ENCODE measurements at places on chromosomes 6 and 20.

DNA sequence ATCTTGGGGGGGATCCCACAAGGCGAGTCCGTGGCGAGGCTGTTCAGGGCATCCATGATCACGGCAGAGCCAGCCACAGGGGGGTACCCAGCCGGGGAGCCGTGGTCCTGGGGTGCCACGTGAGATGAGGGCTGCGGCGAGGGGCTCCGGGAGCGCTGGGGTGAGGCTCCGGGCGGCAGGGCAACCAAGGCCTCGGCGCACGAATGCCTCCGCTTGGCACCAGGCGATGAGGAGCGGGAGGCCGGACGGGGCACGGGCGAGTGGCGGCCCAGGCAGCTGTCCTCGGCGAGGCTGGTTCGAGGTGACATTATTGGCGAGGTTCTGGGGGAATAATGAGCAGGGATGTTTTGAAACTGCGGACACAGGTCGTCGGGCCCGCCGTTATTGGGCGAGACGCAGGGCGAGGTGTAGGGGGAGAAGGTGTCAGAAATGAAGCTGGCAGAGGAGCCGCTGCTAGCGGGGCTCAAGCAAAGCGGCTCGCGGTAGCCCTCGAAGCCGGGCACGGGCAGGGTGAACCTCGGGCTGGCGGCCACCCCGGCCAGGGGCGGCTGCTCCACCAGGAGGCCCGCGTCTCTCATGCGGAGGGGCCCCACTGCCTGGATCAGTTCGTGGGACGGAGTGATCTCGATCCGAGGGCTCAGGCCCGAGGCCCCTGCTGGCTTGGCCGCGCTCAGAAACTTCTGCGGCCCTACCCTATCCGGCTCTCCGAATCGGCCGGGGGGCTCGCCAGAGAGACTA lies 19.1 kb downstream of the NFATC2 start:
- no peak for DNase-seq

GRCh38 chr6:106901062-106901461 lies 73.5 kb downstream of the CD24 start:
- DNase-seq = no peak

GRCh38 chr6:75368864-75369402 lies 84.3 kb upstream of the TMEM30A start:
- DNase-seq = no peak

GRCh38 chr6:7640607-7641577 lies 50.9 kb downstream of the SNRNP48 start:
- DNase-seq = no peak

- DNase-seq = no peak
Measured at GRCh38 chr6:81938991-81939732, 186.7 kb upstream of the TENT5A start.

GRCh38 chr6:12381587-12381986 lies 91.4 kb downstream of the EDN1 start:
- DNase-seq = no peak

GRCh38 chr6:39188571-39188970 lies 40.7 kb downstream of the KCNK5 start:
- no peak for DNase-seq

DNA sequence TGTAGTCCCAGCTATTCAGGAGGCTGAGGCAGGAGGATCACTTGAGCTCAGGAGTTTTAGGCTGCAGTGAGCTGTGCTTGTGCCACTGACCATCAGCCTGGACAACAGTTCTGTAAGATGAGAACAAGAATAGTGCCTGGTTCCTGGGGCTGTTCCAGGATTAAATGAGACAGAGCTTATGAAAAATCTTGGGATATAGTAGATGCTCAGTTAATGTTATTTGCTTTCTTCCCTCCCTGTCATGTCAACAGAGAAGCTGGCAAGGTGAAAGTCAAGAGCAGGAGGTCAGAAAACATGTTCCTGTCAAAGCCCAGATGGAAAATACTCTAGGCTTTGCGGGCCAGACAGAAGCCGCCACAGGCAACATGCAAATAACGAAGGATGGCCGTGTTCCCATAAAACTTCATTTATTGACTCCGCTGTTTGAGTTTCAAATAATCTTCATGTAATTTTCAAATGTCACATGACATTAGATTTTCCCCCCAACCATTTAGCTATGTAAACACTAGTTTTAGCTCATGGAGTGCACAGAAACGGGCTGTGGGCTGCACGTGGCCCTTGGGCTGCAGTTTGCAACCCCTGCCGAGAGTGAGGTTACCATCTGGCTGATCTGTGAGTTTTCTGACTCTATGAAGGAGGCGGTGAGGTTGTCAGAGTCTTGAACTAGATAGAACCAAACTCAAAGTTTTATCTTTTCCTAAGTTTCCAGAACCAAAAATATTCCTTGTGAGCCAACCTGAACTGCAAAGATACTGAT lies 63.4 kb upstream of the PMEPA1 start:
- DNase-seq = no peak

DNA sequence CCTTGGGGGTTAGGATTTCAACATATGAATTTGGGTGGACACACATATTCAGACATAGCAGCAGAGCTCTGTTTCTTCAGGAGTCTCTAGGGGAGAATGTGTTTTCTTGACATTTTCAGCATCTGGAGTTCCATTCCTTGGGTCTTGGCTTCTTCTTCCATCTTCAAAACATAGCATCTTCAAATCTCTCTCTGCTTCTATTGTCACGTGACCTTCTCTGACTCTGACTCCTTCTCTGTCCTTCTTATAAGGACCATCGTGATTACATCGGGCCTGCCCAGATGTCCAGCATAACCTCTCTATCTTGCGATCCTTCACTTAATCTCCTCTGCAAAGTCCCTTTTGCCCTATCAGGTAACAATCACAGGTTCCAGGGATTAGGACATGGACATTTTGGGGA lies 101.0 kb upstream of the CHD6 start:
- no peak for DNase-seq

DNA sequence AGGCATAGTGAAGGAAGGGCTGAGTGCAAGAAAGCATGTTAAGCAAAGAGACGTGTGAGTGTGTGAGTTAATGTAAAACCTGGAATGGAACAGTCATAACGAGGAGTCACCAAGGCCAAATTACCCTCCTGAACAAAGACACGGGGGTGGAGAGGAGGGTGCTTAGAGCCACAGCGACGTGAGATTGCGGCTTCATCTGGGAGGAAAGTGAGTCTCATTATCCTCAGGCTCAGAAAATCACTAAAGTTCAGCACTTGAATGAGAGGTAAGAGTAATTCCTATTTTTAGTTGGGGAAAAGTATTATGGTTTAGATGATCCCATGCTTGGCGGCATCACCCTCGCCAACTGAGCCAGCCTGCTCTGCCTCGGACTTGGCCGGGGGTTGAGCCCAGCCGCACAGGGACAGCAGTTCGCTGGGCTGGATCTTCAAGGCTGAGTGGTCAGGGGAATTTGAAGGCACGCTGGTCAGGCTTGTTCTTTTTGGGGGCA lies 136.6 kb downstream of the DTNBP1 start:
- DNase-seq = no peak

DNA sequence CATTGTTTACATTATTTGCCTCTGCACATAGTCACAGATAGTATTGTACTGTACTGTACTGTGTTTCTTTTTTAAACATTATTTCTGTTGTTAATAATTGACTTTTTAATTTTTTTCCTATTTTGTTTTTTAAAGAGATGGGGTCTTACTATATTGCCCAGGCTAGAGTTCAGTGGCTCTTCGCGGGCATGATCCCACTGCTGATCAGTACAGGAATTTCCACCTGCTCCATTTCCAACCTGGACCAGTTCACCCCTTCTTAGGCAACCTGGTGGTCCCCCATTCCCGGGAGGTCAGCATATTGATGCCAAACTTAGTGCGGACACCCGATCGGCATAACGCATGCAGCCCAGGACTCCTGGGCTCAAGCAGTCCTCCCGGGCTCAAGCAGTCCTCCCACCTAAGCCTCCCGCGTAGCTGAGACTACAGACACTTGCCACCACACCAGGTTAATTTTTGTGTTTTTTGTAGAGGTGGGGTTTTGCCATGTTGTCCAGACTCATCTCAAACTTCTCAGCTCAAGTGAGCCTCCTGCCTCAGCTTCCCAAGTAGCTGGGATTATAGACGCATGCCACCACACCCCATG lies 47.5 kb downstream of the PTPN1 start:
- DNase-seq = no peak

- DNase-seq = peak; percentile 14
Measured at GRCh38 chr20:62138912-62139311, 4.3 kb downstream of the PSMA7 start.

GRCh38 chr20:20019123-20019522 lies 2.0 kb downstream of the NAA20 start:
- no peak for DNase-seq

GRCh38 chr6:11497107-11497506 lies 40.4 kb upstream of the TMEM170B start:
- no peak for DNase-seq

GRCh38 chr6:150549674-150550101 lies 50.0 kb upstream of the PLEKHG1 start:
- no peak for DNase-seq

DNA sequence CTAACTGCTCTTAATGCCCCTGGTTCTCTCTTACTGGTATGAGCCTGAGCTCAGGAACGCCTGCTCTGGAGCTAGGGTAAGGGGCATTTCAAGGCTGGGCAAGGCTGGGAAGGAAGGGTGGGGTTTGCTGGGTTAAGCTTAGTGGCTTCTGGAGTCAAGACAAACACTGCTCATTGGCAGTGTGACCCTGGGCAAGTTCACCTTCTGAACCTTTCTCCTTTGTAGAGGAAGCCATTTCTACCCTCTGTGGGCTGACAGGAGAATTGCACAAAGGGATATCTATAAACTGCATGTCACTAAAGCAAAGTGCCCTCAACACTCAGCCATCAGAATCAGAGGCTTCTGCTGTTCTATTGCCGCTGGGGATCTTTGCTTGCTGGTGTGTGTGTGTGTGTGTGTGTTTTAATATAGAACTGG lies 20.3 kb upstream of the LRRN4 start:
- DNase-seq = no peak

- no peak for DNase-seq
Measured at GRCh38 chr20:20089018-20089417, 36.7 kb downstream of the CFAP61 start.

DNA sequence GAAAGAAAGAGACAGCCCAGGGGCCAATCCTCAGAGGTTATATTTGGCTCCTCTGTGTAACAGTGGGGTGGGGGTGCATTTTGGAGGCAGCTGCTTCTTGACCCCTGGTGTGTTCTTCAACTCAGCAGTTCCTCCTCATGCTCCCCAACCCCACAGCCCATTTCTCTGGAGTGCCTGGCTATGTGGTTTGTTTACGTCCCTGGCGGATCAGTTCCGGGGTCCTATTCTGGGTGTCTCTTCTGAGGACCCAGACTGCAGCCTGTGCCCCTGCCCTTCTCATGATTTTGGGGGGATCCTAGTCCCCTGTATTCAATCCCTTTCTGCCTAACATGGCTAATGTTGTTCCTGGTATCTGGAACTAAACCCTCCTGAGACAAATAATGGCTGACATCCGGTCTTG lies 70.5 kb upstream of the SULF2 start:
- no peak for DNase-seq

DNA sequence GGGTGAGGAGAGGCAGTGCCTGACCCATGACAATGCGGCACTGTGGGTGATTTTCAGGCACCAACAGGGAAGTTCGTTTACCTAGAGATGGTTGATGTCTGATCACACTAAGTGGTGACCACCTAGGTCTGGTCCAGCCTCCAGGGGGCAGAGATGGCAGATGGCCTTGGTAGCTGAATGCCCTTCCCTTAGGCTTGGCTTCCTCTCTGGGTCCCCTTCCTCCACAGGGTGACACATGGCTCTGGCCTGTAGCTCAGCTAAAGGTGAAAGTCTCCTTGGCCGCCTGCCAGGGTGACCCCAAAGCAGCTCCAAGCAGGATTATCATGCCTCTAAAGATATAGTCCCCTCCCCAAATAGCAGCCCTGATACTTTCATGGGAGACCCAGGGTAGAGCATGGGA lies 6.4 kb downstream of the GDAP1L1 start:
- DNase-seq = no peak

DNA sequence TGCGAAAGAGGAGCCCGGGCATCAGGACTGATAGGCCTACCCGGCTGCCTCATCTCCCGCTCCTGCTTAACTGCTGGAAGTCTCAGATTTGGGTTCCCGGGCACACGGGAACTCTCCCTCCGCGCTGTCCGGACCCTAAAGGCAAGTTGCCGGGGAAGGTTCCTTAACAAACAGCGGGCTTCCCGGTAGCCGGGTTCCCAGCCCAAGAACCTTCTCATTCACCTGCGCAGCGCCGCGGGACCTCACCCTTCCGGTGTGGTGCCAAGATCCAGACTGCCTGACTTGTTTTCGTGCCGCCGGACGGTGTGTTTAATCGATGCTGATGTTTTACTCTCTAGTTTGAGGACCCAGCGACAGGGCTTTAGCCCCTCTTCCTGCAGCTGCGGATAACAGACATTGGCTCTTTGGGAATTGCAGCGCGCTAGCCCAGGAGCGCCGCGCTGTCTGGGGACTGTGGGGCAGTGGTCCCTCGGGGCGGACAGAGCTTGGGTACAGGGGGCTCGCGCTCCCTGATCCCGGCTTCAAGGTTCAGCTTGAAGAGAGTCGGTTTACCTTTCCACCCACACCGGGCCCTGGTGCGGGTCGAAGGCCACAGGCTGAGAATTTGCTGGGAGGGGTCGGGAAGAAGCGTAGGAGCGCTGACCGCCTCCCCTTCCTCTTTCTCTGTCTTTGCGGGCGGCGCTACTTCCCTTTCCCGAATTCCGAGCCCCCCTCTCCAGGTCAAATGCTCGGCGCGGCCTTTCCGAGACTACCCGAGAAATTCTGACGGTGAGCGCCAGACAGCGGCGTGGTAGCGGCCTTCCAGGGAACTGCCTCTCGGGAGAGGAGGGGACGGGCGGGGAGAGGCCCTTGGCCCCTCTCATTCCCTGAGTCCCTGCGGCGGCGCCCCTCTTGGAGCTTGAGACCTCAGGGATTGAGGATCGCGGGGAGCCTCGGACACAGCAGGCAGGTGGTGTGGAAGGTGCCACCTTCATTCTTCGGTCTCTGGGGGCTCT lies 17.2 kb downstream of the ABT1 start:
- DNase-seq = peak; percentile 59

DNA sequence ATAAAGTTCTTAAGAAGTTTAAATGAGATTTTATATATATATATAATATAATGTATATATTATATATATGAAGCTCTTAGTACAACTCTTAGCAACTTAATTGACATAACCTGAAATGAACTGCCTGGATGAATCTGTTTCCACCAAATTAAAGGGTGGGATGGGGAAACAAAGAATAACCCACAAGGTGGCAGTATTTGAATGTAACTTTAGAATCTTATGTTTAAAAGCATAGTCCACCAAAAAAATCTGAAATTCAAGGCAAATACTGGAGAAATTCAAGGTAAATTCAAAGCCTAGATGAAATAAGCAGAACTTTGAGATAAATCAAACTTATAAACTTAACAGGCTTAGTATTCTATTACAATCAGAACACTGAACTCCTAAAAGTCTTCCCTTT lies 4.4 kb upstream of the IBTK start:
- DNase-seq = no peak

DNA sequence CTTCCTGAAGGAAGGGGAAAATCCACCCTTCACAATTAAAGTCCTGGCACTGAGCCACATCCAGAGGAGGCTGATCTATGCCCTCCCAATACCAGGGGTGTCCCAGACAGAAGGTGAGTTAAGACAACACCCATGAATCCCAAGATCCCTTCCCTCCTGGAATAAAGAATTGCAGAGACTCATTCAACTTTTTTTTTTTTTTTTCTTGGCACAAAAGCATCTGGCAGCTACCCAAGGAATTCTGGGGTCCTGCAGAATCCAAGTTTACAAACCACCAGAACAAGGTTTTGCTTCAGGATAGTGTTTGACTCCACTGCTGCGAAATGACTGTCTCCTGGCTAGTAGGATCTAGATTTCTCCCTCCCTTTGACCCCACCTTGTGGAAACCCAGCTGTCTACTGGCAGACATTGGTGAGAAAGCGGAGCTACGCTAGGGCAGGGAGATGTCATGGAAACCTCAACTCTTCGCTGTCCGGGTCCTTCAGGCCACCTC lies 37.4 kb downstream of the JAG1 start:
- DNase-seq = no peak

GRCh38 chr20:22520381-22520780 lies 64.0 kb downstream of the FOXA2 start:
- DNase-seq = no peak

All from Right ventricle myocardium inferior (tissue), 1 donor.